ACHN (cell line): ENCODE measurements at places on chromosomes 3 and 15.

DNA sequence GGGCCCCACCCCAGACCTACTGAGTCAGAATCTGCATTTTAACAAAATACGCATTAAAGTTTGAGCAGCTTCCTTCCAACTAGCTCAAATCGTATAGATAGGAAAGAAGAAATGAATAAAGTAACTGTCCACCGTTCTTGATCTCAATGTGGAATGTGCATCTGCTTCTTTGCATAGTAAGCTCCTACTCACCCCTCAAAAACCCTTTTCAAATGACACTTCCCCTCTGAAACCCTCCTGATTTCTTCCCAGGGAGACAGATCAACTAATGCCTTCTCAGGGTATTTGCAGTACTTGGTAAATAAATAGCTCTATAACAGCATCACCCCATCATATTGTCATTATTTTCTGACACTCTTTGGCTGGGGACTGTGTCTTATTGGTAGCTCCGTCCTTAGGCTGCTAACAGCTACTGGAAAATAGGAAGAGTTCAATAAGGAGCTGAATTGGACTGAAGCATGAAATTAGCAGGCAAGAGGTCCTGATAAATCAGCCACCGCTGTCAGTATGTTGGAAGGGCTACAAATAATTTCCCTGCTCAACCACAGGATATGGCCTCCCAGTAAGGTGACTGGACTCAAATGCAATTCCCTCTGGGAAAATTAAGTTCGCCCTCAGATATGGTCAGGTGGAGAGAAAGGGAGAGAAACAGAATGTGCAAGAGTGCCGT, 10.2 kb downstream of the OXTR start:
- no peak for DNase-seq

GRCh38 chr15:58524247-58524646, 92.5 kb downstream of the LIPC start:
- no peak for DNase-seq

- DNase-seq = peak; percentile 4
Measured at GRCh38 chr3:87436781-87437543, 160.6 kb upstream of the POU1F1 start.

- DNase-seq = no peak
Measured at GRCh38 chr15:90402767-90403166, 14.7 kb downstream of the IQGAP1 start.

DNA sequence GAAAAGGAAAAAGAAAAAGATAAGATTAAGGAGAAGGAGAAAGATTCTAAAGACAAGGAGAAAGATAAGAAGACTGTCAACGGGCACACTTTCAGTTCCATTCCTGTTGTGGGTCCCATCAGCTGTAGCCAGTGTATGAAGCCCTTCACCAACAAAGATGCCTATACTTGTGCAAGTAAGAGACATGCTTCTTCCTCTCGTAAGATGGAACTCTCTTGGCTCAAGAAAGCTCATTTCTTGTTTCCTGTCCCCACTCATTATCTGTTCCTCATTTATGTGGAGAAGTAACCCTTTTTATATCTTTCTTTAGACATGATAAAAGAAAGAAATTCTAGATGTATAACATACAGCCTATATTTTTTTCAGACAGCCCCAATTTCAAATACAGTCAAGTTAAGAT, 101.4 kb downstream of the KLHL25 start:
- DNase-seq = no peak

DNA sequence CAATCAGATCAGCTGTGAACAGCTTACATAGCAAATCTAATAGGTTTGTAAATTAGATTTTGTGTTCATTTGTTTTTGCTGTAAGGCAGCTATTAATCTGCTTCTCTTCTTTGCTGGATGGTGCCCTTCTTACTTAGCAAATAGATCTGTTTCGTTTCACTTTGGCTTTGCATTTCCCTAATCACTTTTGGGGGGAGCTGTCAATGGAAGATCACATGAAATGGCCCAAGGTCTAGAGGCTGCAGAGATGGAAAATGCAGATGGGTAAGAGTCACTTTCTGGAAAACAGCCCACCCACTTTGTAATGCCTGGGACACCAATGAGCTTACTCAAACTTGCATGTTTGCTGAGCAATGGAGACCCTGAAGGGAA, 36.4 kb downstream of the ST8SIA2 start:
- no peak for DNase-seq

DNA sequence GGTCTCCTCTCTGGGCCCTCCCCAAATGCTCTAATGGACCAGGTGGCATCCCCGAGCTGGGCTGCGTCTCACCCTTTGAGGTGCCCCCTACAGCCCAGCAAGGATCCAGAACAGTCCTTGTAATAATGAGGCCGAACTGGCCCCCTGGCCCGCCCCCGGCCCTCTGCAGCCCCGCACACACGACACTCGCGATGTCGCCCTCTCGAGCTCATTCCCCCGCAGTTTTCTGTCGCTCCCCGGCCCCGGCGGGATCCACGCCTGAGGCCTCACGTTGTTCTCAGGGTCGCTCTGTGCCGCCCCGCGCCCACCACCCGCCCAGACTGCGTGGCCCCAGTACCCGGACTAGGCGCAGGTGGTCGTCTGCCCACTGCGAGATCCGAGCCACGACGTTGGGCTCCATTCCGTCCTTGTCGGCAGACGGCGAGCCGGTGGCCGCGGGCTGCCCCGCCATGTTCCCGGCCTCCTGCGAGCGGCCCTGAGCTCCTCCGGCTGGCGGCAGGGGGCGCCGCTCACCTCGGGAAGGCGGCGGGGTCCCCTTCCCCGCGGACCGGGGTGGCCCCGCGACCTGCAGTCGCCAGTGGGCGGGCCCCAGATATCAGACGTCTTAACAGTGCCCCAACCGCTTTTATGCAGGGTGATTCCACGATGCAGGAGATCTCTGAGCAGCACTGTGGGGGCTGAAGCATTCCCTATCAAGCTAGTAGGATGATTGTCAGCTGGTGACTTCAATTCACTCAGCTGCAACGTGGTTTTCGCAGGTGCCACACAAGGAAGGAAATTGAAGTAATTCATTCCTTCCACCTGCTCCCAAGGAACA, at the start of gene C3orf33:
TSS of gene C3orf33 (minus strand) at position 477 of the 817 bp plus-strand sequence. CDS start at position 451, 26 bp downstream.
- DNase-seq = peak; percentile 65

- DNase-seq = no peak
Measured at GRCh38 chr15:44199393-44199792, 4.3 kb upstream of the FRMD5 start.

DNA sequence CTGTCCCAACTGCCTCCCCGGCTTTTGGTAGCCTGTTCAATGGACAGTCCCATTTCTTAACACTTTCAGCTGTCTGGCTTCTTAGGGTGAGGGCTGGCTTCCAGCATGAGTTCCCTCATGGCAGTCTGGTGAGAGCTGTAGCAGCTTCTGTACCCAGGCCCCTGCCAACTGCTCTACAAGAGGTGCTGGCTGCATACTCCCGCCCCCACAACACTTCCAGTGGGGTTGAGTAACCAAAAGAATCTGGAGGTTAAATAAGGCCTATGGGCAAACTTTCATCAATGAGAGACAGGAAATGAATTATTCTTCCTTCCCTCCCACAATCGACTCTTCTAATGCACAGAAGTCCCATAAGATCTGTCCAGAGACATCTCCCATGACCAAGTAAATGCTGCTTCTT, 145.0 kb downstream of the NEK10 start:
- no peak for DNase-seq

DNA sequence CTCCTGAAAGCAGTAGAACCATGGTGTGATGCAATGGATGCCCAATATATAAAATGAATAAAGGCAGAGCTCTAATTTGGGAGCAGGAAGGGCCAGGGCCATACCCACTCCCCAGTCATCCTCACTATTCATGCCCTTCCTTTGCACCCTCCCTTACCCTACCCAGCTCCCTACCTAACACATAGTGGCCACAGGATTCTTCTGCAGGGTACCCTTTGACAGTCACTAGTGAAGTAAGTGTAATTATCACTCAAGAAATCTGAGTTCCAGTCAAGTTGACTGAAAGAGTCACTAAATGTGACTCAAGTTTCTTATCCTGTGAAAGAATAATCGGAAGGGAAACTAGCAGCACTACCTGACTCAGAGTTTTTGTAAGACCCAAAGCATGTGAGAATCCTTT, 69.2 kb downstream of the RASA2 start:
- DNase-seq = no peak

GRCh38 chr3:186823386-186823785, 17.1 kb upstream of the RFC4 start:
- DNase-seq = peak; percentile 72

DNA sequence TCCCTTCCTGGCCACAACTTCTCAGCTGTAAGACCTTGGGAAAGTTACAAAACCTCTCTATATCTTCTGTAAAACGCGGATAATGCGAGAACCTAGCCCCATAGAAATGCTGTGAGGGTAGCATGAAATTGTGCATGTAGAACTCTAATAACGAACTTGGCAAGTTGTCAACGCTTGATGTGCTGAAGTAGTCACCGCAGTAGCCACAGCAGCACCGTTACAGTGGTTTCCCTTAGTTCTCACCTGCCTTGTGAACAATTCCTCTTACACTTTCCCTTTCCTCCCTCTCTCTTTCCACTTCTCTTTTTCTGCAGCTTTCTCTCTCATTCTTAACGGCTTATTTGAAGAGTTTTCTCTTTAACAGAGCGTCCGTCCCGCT, 447 bp upstream of the SHQ1 start:
- peak; percentile 16 for DNase-seq

DNA sequence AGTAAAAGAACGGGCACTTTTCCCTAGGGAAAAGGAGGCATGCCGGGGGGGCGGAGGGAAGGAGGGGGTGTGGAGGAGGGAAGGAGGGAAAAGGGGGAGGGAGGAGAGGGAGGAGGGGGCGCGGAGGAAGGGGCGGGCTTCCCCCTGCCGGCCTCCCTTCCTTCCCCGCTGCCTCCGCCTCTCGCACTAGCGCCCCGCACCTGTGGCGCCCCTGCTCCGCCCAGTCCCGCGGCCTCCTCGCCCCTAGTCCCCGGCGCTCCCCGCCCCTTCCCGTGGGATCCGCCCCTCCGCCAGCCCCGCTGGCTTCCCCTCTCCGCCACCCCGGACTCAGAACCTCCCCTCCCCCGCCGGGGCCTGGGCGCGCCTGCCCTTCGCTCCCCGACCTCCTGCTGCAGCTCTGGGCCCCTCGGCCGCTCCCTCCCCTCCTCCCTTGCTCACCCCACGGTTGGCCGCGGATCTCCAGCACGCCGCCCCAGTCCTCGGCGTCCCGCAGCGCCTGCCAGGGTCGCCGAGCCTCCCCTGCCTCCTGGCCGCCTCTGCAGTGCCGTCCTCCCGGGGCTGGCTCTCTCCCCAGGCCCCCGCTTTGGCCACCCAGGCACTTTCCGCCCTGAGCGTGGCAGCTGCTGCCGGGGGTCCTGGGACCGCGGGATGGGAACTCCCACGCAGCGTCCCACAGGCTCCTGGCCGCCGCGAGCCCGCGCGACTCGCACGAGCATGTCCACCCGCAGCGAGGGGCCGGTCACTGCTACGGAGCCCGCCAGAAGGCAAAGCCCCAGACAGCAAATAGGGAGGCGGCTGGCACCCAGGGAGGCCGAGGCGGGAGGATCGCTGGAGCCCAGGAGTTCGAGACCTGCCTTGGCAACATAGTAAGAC, 147.4 kb downstream of the TJP1 start:
- peak; percentile 85 for DNase-seq

DNA sequence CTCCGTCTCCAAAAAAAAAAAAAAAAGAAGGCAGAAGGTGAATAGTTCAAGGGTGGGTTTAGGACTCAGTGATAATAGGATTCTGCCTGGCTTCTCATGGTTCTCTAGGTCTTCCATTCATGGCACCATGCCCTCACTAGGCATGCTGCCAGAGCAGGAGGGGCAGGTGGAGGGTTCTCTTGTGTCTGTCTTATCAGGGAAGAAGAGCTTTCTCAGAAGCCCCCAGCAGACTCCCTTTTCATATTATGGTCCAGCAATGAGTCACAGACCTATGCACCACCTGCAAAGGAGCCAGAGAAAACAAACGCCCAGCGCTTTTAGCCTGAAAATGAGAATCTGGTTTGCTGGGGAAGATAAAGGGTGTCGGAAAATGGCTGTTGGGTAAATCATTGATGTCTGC, 3.0 kb downstream of the CCR2 start:
- DNase-seq = no peak

- no peak for DNase-seq
Measured at GRCh38 chr3:62589078-62589477, 215.7 kb upstream of the FEZF2 start.

- no peak for DNase-seq
Measured at GRCh38 chr3:187082758-187083375, 56.4 kb downstream of the RPL39L start.

- DNase-seq = no peak
Measured at GRCh38 chr3:124142389-124142970, 150.6 kb upstream of the ROPN1 start.

DNA sequence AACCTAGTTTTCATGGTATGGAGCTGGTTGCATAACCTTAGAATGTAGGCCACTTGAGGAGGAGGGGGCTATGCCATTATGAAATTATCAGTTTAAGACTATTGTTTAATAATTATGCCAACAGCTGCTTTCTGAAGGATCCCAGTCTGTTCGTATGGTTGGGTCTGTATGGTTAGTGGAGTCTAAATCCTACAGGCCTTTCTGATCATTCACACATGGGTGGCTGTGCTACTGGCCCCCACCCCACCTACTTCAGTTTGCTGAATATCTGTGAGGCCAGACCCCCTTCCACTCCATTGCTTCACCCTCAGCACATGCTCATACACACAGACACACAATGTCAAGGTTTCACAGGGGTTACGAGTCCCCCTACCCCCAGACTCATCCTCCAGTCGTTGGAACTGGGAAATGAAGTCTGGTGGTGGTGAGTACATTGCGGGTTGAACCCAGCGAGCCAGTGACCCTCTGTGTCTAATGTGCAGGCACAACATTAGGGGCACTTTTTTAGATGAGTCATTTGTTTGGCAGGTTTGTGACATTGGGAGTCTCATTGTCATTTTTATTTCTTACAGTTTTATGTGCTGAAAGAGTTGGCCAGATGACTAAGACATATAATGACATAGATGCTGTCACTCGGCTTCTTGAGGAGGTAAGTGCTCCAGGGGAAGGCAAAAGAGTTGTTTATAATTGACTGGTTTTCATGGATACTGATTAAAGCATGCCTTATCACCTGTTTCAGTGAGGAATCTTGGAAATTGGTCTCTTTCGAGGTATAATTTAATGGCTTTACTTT, 85.3 kb downstream of the TRAK1 start:
- DNase-seq = no peak

DNA sequence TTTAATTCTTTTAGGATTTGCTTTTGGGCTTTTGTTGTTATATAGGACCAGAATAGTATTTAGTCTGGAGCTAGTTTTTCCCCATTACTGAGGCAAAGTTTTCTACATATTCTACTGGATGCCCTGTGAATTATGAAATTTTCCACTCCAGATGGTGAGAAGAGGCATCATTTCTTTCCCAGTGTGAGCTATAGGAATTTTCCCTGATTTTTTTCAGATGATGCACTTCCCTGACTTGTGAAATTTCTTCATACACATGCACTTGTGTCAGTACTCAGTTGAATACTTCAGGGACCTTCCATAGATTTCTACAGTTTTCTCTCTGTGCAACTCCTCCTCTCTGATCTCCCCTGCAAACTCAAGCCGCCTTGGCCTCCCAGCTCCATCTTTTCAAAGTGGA, 73.7 kb upstream of the SLCO2A1 start:
- DNase-seq = no peak

- no peak for DNase-seq
Measured at GRCh38 chr3:61182662-61183061, 68.6 kb downstream of the FHIT start.

GRCh38 chr3:185406121-185406620, 43.2 kb downstream of the MAP3K13 start:
- no peak for DNase-seq

GRCh38 chr3:179526989-179527391, 35.7 kb upstream of the ACTL6A start:
- DNase-seq = peak; percentile 8

- no peak for DNase-seq
Measured at GRCh38 chr3:77055841-77056341, 16.0 kb downstream of the ROBO2 start.

- DNase-seq = no peak
Measured at GRCh38 chr15:99413955-99414754, 151.6 kb upstream of the MEF2A start.

GRCh38 chr3:114241262-114241661, 3.9 kb upstream of the ZNF80 start:
- DNase-seq = no peak
